ENCODE measurements at places on chromosomes 11 and 22.
A peak's percentile ranks its signal among the peaks of the same experiment; 100 is the strongest.

GRCh38 chr11:8232849-8233606 lies 30.6 kb downstream of the LMO1 start:
- no peak for DNase-seq

GRCh38 chr11:110711776-110712658 lies at the start of gene ARHGAP20:
Gene ARHGAP20, minus strand, starts transcription at chr11:110712437. Its CDS starts 206 bp downstream, at chr11:110712231.
- peak; percentile 46 for DNase-seq

- DNase-seq: no peak
Measured at GRCh38 chr11:22640862-22641261, 15.2 kb upstream of the FANCF start.

DNA sequence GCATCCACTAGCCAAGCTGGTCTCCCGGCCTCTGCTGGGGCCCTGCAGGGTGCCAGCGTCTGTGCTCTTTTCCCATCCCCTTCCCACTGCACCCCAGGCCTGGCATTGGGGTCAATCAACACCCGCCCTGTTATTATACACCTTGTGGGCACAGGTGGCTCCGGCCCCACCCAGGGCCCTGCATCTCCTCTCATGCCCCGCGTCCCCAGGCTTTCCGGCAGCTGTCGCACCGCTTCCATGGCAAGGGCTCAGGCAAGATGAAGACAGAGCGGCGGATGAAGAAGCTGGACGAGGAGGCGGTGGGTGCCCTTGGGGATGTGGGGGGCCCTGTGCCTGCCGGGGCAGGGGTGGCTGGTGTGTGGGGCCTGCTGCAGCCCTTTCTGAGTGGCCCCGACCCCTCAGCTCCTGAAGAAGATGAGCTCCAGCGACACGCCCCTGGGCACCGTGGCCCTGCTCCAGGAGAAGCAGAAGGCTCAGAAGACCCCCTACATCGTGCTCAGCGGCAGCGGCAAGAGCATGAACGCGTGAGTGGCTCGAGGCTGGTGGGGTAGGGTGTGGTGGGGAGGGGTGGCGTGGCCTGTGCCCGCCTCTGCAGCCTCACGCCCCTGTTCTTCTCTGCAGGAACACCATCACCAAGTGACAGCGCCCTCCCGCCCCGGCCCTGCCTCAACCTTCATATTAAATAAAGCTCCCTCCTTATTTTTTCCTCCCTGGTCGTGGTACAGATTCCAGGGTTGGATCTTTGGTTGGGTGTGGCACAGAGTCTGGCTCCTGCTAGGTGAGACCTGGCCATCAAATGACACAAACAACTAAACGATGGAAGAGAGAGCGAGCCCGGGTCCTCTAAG lies 17.1 kb downstream of the SART1 start:
- no peak for DNase-seq

DNA sequence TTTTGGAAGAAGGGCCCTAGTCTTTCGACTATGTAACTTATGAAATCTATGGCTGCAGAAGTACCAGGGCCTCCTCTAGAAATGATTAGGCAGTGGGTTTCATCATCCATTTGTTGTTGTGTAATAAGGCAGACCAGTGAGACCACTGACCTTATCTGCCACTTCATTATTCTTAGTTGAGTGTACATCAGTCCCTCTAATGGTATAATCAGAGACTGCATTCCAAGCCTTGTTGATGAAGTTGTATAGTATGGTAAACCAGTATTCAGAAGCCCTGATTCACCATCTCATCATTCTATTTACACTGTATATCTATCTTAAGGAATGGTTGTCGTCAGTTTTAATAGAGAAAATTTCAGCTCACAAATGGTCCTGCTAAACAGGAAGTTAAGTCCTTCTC lies 32.2 kb upstream of the GRIA4 start:
- DNase-seq: no peak

- no peak for DNase-seq
Measured at GRCh38 chr11:35663408-35663702, 780 bp downstream of the TRIM44 start.

DNA sequence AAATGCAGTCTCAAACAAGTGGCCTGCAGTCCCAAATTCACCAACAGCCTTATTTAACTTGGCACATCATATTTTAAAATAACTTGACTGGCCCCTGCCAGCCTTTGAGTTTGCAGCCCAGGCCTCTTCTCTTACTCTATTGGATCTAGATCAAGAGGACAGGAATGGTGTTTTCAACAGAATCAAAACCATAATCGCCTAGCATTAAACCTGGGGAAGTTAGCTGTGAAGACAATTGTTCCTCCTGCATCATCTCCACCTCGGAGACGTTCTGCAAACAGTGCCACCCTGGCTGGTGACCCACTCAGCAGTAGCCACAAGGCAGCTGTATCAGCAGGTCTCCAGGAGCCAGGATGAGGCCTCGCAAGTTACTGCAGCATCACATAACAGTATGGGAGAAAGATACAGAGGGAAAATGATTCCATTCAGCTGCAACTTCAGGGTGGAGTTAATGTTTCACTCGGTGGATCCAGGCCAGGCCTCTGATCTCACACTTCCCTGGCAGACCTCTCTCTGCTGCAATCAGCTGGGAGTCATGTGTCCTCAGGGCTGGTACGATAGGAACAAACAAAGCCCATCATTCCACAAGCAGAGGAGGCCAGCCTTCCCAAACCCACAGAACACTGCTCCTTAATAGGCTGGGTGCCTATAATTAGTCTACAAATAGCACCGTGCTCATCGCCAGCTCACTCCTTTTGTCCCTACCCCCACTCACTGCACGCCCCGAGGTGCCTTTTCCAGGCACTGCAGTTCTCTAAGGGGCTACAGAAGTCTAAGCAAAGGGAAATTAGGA lies 18.6 kb upstream of the SCN2B start:
- peak; percentile 48 for DNase-seq

GRCh38 chr22:40567626-40568328 lies 68.7 kb downstream of the MRTFA start:
- DNase-seq: no peak

GRCh38 chr11:120211522-120212258 lies 858 bp downstream of the OAF start:
- DNase-seq: no peak

- no peak for DNase-seq
Measured at GRCh38 chr22:42608823-42609361, 5.8 kb downstream of the POLDIP3 start.

DNA sequence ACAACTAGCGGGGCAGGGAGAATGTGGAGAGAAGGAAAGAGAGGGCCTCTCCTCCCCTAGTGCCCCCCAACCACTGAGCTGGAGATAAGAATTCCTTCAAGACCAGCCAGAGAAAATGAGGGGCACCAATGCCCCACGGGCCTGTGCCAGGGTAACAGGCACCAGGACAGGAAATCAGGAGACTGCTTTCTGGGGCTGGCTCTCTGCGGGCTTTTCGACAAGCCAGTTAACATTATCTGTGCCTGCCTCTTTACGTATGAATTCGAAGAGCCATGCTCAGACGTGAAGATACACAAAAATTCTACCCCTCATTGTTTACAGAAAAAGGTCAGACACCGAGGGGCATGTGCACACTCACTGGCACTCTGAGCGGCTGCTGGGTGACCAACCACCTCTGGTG lies 52.1 kb downstream of the MYH9 start:
- DNase-seq: no peak

DNA sequence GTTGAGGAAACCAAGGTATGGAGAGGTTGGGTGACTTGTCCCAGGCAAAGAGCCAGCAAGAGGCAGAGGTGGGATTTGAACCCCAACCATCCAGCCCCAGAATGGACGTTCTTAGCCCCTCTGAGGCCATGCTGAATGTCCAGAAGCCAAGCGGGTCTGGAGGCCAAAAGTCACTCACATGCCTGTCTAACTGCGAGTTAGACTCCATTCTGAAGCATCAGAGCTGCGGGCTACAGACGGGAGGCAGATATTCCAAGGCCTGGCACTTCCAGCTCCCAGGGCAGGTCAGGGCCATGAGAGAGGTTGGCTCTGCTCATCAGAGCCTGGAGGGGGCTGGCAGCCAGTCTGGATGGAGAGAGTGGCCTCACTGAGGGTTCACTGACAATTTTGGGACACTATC lies 616.5 kb downstream of the BRD1 start:
- no peak for DNase-seq

- no peak for DNase-seq
Measured at GRCh38 chr11:393219-394033, 583 bp upstream of the PKP3 start.

DNA sequence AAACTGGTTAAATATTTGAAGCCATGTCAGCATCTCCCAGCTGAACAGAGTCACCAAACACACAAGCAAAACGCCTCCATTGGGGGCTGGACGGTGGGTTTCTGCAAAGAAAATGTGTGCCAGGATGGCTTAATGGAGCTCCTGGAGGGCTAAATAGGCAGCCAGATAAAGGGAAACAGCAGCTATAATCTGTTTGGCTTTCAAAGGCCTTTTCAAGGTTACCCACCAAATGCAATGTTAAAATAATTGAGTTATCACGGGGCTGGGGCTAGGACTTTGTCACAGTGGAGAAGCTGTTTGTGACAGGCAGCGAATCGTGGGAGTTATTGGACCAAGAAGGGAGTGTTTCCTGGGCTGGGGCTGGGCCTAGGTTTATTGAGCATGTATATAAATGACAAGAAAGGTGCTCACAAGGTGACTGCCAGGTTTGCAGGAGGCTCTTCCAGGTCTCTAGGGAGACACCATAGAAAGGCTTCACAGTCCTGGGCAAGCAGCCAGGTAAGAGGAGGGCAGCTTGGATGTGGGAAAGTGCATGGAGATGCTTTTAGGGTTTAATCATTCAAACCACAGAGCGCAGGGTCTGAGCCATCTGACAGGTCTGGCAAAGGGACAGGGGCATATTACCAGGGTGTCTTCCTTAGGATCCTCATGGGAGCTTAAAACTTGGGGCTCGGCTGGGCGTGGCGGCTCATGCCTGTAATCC lies 28.3 kb downstream of the GRIK4 start:
- DNase-seq: no peak

DNA sequence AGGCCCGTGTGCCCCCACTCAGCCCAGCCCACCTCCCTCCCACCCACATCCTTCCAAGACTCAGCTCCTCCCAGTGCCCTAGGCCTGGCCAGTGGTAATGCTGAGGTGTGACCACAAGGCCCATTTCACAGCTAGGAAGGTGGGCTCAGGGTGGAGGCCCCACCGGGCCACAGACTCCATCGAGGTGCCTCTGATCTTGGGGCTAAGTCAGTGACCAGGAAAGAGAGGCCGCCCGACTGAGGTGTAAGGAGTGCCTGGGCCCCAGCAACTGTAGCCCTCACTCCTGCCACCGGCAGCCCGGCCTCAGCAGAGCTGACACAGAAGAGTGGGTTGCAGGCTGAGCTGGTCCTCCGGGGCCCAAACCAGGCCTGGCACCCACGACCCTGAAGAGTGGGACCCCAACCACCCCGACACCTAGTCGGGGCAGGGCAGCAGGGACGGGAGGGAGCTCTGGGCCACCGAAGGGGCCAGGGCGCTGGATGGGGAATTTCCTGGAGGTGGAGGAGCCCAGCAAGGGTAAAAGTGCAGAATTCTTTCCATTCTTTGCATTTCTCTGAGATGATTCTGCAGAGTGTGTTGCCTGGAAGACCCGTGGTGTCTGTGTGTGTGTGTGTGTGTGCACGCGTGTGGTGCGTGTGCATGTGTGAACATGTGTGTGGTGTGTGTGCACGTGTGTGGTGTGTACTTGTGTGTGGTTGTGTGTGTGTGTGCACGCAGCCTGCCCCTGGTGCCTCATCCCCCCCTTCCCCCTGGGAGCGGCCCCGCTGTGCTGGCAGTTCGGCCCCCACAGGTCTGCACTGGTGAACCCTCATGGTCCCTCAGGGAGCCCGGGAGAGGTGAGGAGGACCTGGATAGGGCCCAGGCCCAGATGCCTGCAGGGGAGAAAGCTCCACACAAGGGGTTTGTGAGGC lies 8.3 kb upstream of the PIM3 start:
- DNase-seq: no peak

DNA sequence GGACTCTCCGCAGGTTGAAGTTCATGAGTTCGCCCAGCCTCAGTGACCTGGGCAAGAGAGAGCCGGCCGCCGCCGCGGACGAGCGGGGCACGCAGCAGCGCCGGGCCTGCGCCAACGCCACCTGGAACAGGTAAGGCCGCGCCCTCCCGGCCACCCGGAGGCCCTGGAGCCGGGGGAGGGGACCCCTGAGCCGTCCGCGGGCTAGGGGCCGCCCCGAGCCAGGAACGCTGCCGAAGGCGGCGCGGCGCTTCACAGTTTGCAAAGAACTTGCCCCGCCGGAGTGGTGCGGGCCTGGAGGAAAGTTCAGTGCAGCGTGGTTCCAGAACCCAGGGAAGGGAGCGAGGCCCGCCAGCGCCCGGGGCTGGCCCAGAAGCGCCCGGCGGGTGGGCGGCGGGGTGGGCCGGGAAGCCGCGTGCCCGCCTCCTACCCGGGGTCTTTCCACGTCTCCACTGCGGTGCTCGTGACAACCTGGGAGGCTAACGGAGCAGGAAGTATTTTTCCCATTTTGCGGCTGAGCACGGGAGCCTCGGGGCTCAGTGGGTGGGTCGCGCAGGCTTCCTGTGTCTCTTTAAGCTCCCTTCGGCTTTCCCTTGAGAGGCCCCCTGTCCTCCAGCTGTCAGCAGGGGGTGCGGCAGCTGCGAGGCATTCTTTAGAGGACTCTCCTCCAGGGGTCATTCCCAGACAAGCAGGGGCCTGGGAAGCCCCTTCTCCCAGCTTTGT lies 635 bp downstream of the PRR5 start:
- no peak for DNase-seq

DNA sequence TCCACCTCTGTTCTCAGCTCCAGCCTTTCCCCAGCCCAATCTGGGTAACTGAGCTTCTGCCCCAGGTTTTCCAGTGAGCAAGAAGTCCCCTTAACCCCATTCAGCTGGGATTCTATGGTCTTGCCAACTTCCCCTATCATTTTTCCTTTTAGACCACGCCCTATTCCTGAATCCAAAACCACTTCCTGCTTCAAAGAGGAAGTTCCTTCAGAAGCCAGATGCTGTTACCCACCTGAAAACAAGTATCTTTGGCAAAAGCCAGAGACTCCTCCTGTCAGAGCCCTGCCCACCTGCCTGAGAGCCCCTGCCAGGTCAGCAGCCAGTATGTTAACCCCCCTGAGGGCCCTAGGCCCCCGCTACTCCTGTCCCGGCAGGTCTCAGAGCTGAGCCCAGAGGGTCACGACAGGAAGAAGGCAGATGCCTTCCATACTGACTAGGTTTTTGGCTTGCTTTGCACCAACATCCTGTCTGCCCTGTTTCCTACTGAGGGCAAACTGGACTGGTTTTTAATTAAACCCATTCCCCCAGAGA lies 20.3 kb upstream of the MICAL2 start:
- no peak for DNase-seq

DNA sequence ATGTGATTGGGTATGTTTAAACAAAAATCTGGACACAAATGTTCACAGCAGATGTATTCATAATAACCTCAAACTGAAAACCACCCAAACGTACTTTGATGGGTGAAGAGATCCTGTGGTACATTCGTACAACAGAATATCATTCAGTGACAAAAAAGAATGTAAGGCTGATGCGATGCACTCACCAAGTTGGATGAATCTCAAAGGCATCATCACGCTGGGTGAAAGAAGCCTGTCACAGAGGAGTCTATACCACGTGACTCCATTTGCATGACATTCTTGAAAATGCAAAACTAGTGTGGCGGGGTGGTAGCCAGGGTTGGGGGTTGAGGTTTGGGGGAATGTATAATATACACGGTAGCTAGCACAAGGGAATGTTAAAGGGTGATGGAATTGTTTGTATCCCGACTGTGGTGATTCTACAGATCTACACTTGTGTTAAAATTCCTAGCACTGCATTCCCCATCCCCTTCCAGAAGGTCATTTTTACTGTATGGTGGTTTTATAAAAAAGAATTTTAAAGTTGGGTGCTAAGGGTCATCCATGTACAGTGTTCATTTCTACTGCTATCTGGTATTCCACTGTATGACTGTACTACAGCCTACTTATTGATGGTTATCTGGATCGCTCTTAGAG lies 35.0 kb upstream of the SLC25A1 start:
- no peak for DNase-seq

- DNase-seq: no peak
Measured at GRCh38 chr11:113255096-113255495, 59.3 kb upstream of the TTC12 start.

GRCh38 chr22:23793326-23793725 lies 6.6 kb downstream of the SMARCB1 start:
- no peak for DNase-seq

All from tibial nerve (tissue), 4 donors.